ENCODE measurements at places on chromosomes 7 and 10.

GRCh38 chr7:121901026-121901425 lies 28.1 kb downstream of the PTPRZ1 start:
- DNase-seq: no peak

- DNase-seq: no peak
Measured at GRCh38 chr10:14205233-14205632, 125.5 kb downstream of the FRMD4A start.

DNA sequence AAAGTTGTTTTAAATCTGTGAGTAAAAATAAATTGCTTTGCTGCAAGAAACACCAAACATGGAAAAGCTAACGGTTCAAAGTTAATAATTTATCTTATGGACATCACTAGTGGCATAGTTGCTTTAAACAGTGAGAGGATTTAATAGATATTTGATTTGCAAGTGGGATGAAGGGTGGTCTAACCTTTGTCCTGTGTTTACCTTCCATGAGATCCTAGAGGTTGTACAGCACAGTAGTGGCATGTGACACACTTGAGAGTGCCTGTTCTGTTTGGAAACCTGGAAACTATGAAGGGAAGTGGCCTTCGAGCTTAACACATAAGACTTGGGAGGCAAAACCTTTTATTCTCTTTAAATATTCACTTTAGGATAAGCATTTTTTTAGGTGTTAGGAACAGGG lies 16.0 kb downstream of the EGFR start:
- DNase-seq: no peak

DNA sequence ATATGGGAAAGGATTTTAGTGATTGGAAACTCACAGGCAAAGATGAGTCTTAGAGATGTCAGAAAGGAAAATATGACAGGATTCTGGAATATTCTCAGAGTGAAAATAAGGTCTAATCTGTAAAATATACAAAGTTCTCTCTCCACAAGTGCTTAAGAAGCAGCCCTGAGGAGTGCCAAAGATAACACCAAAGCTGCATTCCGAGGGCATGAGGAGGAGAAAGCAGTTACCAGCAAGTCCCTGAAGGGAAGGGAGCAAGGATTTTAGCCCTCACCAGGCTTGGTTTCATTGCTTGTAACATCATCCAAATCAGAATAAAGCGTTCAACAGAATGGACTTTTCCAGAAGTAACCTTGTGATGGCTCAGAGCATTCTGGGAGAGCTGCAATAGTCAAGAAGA lies 31.4 kb upstream of the DLX6 start:
- peak; percentile 63 for DNase-seq

GRCh38 chr7:48537561-48537960 lies 366.3 kb downstream of the ABCA13 start:
- DNase-seq: no peak

DNA sequence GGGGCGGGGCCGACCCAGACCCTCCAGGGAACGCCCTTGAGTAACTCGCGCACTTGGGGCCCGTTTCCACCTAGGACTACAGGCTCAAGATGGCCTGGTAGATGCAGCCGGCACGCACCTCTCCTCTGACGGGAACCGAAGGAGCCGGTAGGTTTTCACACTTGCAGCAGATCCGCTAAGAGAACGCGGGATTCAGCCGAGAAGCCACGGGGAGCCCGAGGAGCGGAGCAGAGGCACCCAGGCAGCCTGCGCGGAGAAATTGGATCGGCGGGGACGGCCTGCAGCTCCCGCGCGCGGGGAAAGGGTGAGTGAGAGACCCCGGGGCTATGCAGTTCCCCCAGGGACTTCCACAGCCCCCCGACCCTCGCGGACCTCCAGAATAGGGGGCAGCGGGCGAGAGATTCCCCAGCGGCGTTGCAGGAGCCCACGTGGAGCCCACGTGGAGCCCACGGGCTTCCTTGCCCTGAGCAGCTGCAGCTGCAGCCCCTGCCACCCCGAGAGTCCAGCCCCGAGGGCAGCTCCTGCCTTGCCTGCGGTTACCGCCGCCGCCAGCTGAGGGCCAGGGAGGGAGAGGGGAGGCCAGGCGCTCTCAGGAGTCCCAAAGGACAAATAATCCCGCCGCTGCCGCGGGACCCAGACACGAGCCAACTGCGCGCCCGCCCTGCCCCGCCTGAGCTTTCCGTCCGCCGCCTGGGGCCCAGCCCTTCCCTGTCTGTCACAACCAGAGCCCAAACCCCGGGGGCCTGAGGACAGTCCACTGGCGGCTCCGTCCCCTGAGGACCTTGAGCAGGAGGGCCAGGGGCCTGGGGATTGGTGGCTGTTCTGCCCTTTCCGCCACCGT lies 13.1 kb downstream of the IFT22 start:
- no peak for DNase-seq

GRCh38 chr10:48306870-48307710 lies 613 bp downstream of the MAPK8 start:
- DNase-seq: no peak

DNA sequence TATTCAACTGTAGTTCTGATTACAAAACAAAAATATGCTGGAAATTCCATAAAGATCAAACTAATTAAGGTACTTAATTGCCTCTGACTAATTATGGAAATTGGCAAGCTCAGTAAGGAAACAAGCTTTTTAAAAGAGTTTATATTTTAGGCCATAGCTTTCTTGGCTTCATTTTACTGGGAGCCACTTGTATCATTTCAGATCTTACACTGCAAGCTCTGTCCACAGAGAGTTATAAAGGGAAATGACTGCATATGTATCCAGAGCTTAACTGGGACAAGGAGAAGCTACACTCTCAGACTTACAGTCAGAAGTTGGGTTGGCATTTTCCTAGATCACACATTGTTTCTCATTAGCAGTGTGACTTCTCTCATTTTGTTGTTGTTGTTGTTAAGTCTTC lies 92.4 kb downstream of the LRRN3 start:
- no peak for DNase-seq

GRCh38 chr7:129907122-129907736 lies 45.5 kb downstream of the UBE2H start:
- DNase-seq: no peak

GRCh38 chr7:87038993-87039690 lies 20.3 kb downstream of the ELAPOR2 start:
- DNase-seq: no peak

- no peak for DNase-seq
Measured at GRCh38 chr10:116905845-116906210, 56.5 kb downstream of the ENO4 start.

- DNase-seq: no peak
Measured at GRCh38 chr7:31146538-31146937, 94.4 kb downstream of the ADCYAP1R1 start.

DNA sequence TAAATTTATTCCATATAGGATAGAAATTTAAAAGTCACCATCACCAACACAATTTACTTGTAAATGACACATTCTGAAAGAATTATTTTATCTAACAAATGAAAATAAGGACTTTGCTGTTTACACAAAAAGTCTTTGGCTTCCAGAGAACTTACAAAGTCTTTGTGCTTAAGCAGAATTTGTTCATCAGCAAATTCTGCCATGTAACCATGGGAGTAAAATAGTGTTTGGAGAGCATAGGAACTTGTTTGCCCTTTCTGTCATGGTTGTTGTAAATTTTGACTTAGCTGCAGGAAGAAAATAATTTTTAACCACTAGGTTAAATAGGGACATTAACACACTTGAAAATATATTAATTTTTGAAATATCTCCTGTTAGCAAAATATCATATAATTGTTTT lies 15.2 kb downstream of the FGL2 start:
- no peak for DNase-seq

DNA sequence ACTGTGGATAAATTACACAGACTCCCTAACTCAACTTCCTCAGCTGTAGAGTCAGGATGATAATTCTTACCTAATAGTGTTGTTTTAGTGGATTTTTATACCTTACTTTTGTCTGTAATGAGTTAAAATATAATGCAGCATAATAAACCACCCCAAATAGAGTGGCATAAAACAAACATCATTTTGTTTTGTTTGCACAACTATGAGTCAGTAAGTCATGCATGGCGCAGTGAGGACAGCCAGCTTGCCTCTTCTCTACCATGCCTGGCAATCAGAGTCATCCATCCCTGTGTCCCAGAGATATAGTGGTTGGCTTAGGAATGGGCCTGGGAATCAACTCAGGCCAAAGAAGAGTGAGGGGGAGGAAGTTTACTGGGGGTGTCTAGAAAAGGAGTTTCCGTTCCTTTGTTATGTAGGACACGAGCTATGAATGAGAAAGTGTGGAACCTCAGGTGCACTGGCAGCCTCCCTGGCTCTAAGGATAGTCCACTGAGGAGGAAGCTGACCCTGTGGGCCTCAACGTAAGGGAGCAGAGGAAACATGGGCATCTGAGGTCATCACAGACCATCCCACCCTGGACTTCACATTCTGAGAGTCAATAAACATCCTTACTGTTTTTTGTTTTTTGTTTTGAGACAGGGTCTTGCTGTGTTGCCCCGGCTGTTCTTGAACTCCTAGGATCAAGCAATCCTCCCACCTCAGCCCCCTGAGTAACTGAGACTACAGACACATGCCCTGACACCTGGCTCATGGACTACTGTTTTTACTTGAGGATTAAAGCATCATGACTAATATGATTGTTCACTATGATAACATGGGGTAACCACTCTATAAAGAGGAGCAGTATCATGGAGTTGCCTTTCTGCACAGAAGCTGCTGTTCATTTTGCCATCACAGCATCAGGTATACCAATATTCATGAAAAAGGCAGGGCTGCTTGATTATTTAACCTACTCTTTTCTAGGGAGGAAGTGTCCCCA lies 21.0 kb upstream of the GRB10 start:
- DNase-seq: no peak

DNA sequence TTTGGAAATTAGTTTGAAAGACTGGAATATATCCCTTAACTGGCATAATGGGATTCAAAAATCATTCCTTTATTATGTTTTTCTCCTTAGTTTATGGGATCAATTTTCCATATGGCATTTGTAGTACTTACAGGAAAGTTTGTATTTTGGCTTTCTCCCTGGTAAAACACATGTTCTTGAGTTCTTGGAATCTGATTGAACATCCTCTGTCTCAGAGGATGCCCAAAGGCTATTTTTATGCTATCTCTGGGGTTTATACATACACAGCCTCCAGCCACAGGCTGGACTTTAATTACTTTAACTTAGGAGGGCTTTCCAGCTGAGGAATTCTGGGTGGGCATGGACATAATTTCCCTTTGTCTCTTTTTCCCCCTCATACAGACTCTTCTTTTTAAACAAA lies 236.4 kb downstream of the HGF start:
- DNase-seq: no peak

DNA sequence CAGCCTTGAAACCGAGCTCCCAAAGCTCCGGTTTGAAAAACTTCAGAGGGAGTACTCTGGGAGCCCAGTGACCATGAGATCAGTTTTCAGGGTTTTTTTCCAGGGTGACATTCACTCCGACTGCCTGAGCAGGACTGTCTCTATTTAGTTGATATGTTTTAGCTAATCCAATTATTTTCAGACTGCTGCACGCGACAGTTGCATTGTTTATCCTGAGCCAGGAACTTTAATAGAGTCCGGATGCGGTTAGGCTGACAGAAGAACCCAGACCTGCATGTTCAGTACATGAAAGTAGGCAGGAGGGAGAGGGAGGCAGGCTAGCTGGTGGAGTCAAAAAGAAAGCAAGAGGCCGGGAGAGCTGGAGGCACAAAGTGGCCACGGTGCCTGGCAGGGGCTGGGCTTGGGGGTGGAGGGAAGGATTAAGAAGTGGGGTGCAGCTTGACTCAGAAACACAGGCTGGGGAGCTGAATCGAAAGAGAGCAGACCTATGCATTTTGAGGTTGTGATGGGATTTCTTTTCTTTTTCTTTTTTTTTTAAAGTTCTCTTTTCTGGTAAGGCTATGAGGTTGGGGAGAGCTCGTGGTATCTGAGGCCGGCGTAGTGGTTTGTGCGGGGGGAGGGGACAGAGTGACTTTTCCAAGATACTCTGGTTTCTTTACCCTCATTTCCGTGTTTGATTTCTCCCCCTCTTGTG lies 5.7 kb downstream of the GATA3 start:
- no peak for DNase-seq

GRCh38 chr7:77460057-77460486 lies 43.9 kb upstream of the GSAP start:
- no peak for DNase-seq

- no peak for DNase-seq
Measured at GRCh38 chr10:51907361-51907760, 208.0 kb upstream of the CSTF2T start.

DNA sequence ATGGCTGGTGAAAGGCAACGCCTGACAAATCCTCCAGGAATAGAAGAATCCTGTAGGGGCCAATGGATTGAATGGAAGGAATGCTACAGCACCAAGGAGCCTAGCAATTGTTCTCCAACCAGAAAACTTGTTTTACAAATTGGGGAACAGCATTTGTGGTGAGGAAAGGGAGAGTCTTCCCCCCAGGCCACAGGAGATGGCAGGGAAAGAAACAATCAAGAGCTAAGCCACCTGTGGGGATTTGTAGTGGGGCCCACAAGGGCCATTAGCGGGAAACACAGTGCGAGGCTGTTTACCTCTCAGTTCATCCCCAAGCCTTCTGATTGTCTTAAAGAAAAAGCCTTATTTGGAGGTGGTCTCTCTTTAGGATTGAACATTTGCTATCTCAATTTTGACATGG lies 48.5 kb upstream of the KCNMA1 start:
- DNase-seq: no peak

DNA sequence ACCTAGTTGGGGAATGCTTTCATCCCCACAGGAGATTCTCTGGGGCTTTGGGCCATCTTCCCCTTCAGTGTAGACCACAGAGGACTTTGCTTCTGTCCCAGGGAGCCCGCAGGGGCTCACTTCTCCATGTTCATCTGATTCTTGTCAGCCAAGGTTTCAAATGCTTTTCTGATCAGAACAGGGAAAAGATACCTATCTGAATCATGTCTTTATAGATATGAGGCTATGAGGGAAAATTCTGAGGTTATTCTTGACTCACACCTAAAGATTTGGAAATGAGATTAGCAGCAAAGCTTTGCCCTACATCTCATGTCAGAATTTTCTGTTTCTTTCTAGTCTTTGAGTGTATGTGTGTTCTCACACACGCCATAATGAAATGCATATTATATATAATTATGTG lies 53.3 kb downstream of the FIGNL1 start:
- no peak for DNase-seq

DNA sequence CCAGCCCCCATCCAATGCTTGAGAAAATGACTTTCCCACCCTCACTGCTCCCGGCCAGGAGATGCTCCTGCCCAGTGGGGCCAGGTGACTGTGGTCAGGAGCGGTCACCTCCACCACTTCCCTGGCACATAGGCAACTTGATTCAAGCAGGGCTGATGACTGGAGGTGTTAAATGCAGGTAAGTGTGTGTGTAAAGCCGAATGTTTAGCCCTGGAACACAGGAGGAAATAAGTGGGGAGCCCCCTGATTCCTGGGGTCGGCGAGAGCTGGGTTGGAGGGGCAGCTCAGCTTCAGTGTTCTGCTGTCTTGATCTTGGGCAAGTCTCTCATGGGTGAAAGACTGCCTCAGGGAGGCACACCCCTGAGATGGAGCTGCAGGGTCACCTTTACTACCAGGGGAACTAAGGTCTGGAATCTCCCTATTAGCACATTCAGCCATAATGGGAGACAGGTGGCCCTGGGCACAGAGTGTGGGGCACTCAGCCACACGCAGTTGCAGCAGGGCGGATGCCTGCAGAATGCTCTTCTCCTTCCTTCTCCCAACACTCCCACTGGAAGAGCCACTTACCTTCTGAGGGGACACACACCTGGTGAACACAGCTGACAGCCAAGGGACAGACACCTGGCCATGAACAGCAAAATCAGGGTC lies 124.1 kb downstream of the PTPN20 start:
- DNase-seq: no peak
